ENCODE measurements at places on chromosomes 7 and 10. TPM values are rescaled to one million over a fixed set of nuclear protein-coding genes. Genes with fewer than 3 reads are reported as not detected.

Gene CALCR
- 0.05 TPM for total RNA-seq

Gene HOXA9
- total RNA-seq, result 0.39 TPM

Gene INSYN2A
- 2.0 TPM for total RNA-seq

Gene AKR1C3
- total RNA-seq, result 1,052 TPM

Gene ASB15
- total RNA-seq, result not detected

Gene RGR
- total RNA-seq, result not detected

Gene GBF1
- 28.2 TPM for total RNA-seq

Gene OR2A12
- not detected for total RNA-seq

Gene USP6NL
- total RNA-seq, result 13.0 TPM

Gene HMX3
- not detected for total RNA-seq

Gene RET
- 0.50 TPM for total RNA-seq

Gene RADIL
- total RNA-seq, result 1.7 TPM

Gene FAM24B
- 12.1 TPM for total RNA-seq

Gene FAM25C
- total RNA-seq, result 1.7 TPM

Gene DNAJC9
- total RNA-seq, result 50.9 TPM

Gene PRSS2
- total RNA-seq, result not detected

Gene PDCD4
- 31.3 TPM for total RNA-seq

Gene TRPV5
- not detected for total RNA-seq

Gene ETV1
- 2.1 TPM for total RNA-seq

Gene IQUB
- 0.05 TPM for total RNA-seq

Gene CSGALNACT2
- total RNA-seq, result 12.2 TPM

Gene RABGEF1
- total RNA-seq, result 23.6 TPM

Gene HNRNPH3
- 212 TPM for total RNA-seq

Gene ANLN
- total RNA-seq, result 79.9 TPM

Gene EPDR1
- 74.5 TPM for total RNA-seq

Gene CYP2C9
- total RNA-seq, result not detected

Gene RASSF4
- total RNA-seq, result 5.0 TPM

Gene MUC12
- 16.4 TPM for total RNA-seq

Gene NACAD
- 0.46 TPM for total RNA-seq

Gene TACC2
- total RNA-seq, result 92.6 TPM

Gene CASP7
- 24.3 TPM for total RNA-seq

Gene CYP26A1
- total RNA-seq, result 2.5 TPM

Gene ACSM6
- total RNA-seq, result not detected

Gene SFTPA1
- total RNA-seq, result not detected

Gene RBP3
- total RNA-seq, result not detected

Gene UNC5B
- total RNA-seq, result 2.8 TPM

Gene MRLN
- total RNA-seq, result not detected

Gene TMEM213
- total RNA-seq, result not detected

Gene ITPRIP
- total RNA-seq, result 73.5 TPM

Measured in A549 treated with dexamethasone at 1 μM for 4 hours (cell line).